ENCODE measurements at places on chromosomes 3 and 15.

- peak; percentile 71 for DNase-seq
Observed at GRCh38 chr3:70556056-70556455, 243.6 kb upstream of the MDFIC2 start.

- DNase-seq, result peak; percentile 27
Observed at GRCh38 chr3:138328341-138328740, 1.3 kb downstream of the NME9 start.

GRCh38 chr3:43260412-43260811, 25.9 kb upstream of the SNRK start:
- no peak for DNase-seq

- peak; percentile 87 for DNase-seq
Observed at GRCh38 chr3:132593947-132594323, 3.1 kb upstream of the ACKR4 start.

DNA sequence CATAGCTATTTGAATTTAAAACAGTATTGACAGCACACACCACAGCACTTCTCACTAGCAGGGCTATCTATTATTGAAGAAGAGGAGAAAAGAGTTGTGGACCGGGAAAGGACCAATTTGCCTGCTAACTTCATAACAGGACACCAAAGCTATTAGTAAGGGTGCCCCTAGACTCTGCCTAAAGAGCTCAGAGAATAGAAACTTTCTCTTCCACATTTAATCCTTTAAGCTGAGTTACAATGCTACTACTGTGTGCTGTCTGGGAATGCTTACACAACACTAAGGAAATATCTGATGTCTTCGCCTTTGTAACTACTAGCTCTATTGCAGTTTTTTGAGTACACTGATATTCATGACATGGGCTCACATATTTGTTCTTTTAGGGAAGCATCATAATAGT, 13.5 kb upstream of the AADAC start:
- DNase-seq, result no peak

- DNase-seq, result no peak
Observed at GRCh38 chr15:62528505-62528904, 363.4 kb upstream of the C2CD4B start.

DNA sequence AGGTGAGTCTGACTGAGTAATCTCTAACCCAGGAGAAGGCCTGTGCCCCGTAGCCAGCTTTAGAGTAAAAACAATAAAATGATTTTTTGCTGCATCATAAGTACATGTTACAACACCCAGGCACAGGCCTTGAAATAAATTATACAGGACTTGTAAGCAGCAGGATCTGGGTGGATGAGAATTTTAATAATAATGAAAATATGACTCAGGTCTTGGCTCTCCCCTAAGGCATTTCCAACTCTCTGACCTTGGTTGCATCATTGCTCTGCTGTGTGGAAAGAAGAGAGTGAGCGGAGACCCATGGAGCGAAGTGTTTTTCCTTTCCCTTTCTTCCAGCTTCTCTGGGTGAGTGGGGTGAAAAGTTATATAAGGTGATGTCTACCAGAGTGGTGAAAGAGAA, 44.6 kb downstream of the EOMES start:
- peak; percentile 93 for DNase-seq

DNA sequence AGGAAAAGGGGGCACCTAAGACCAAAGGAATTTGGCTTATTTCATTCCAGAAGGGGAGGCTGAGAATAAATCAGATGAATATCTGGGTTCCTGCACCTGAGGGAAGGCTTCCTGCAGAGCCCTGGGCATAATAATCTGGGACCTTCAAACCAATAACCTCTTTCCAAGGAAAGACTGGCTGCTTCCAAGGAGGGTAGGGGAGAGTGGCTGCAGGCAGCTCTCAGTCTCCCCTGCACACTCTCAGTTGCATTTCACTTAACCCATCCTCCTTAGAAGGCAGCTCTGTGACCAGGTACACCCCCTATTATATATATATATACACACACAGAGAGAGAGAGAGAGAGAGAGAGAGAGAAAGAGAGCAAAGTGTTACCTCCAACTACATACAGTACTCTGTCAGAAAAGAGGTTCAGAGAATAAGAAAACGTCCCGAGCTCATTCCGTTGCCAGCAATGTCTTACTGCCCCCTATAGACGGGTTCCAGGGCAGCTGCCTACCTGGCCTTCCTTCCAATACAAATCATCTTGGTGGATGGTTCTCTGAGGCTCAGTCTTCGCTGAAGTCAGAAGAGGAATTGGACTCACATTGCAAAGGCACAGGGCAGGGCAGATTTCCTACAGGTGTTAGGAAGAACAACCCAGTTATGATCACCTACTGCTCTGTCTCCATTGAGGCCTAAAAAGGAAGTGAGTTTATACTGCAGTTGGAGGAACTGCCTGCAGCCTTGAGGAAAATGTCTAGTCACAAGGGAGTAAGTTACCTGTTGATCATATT, 26.1 kb downstream of the CAPN3 start:
- peak; percentile 47 for DNase-seq

DNA sequence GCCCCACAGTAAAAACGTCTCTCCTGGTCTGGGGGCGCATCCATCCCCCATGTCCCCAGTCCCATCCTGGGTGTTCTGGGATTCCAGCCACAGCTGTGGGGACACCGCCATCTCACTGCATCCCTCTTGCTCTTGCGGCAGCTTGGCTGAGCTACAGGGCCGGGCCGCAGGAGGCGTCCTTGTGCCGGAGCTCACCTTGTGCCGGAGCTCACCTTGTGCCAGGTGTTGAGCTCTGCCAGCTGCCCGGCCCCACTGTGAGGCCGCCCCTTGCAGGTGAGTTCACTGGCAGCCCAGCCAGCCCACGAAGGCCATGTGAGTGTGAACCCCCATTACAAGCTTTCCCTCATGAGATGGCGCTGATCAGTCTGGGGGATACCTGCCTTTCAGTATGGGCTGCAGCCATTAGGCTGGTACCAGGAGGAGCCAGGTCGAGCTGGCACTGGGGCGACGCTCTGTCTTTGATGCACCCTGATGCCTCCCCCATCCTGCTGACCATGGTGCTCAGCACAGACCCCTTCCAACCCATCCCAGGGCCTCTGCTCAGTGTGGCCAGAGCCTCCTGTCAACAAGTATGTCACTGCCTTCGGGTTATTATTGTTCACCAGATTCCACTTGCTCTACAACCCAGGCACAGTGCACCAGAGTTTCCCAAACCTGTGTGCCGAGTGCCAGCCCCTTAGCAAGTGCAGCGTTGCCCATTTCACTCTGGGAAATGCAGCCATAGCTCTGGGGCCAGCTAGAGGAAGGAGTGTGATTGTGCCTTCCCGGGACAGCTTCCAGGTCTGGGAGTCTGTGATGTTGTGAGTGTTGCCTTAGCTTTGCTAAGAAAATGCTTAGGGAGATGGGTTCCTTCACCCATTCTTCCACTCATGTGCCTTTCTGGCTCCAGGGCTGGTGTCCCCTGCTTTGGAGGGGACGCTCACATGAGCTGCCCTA, 105.7 kb downstream of the APBA2 start:
- no peak for DNase-seq

DNA sequence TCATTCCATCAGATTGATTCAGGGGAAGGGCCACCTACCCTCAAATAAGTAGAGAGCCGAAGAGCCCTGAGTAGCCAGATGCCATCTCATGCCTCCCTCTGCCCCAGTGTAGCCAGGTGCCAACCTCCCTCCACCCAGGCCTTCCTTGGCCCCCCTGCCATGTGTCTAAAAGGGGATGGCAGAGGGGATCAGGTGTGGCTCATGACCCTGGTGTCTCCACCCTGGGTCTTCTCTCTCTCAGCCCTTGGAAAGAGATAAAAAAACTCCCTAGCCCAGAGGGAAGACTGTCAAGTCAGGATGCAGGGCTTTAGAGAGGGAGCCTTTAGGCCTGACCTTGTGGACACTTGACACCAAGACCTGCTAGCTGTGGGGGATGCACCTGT, 5.2 kb downstream of the GRM2 start:
- no peak for DNase-seq

- peak; percentile 65 for DNase-seq
Observed at GRCh38 chr3:41208507-41209220, 9.4 kb downstream of the CTNNB1 start.

GRCh38 chr3:78645628-78646310, 1122.0 kb downstream of the ROBO1 start:
- DNase-seq, result peak; percentile 68

DNA sequence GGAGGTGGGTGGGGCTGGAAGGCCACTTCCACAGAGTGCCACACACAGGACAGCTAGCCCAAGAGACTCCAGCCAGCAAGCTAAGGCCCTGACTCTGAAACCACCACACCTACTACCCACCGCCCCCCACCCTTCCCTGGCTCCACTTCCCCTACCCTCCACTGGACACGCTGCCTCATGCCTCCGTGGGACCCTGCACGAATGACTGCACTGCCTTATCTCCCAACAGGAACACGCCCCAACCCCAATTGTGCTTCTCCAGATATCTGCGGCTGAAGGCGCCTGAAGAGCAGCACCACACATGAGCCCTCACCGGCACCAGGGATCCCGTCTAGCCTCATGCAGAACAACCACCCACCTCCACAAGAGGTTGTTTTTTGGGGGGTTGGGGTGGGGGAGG, 2.7 kb downstream of the LINGO1 start:
- DNase-seq, result no peak

GRCh38 chr15:88448991-88449461, 18.2 kb downstream of the MRPL46 start:
- no peak for DNase-seq

- no peak for DNase-seq
Observed at GRCh38 chr3:101778385-101779046, 495 bp upstream of the NXPE3 start.

DNA sequence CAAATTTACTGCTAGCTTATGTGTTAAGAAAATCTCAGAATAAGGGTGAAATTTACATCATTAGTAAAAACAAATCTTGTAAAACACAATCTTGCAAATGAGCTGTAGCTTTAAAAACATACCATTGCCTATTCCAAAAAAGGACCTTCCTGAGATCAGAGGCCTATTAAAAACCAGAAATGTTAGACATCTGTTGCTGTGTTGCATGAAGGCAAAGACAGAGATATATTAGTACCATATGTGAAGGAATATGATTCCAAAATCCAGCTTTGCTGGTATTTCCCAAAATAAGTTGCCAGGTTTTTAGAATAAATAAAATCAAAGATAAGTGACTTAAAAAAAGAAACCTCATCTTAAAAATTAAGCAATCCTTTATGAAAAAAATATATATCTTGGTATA, 504.1 kb upstream of the CDIN1 start:
- DNase-seq, result peak; percentile 62

DNA sequence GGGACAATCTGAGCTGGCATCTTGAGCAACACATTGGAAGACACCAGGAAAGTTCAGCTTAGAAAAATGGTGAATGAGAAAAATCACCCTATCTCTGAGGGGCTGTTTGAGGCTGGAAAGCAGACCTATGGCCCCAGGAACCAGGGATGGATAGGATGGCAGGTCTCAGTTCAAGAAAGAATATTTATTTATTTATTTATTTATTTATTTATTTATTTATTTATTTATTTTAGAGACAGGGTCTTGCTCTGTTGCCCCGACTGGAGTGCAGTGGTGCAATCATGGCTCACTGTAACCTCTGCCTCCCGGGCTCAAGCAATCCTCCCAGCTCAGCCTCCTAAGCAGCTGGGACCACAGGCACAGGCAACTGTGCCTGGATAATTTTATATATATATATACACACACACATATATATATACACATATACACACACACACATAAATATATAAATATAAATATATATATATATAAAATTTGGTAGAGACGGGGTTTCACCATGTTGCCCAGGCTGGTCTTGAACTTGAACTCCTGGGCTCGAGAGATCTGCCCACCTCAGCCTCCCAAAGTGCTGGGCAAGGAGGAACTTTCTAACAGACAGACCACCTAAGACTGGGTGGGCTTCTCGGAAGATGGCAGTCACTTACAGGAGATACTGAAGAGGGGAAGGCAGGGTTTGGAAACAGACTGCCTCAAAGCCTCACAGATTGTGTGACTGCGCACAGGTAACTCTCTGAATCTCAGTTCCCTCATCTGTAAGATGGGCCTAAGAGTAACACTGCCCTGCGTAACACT, 29.7 kb downstream of the CCDC13 start:
- no peak for DNase-seq

GRCh38 chr3:115397433-115397832, 225.9 kb upstream of the GAP43 start:
- peak; percentile 38 for DNase-seq

GRCh38 chr3:30518181-30518864, 88.1 kb upstream of the TGFBR2 start:
- peak; percentile 22 for DNase-seq

GRCh38 chr3:3618623-3619022, 180.6 kb upstream of the LRRN1 start:
- DNase-seq, result no peak

GRCh38 chr3:52752045-52752660, 18.6 kb downstream of the NEK4 start:
- no peak for DNase-seq

DNA sequence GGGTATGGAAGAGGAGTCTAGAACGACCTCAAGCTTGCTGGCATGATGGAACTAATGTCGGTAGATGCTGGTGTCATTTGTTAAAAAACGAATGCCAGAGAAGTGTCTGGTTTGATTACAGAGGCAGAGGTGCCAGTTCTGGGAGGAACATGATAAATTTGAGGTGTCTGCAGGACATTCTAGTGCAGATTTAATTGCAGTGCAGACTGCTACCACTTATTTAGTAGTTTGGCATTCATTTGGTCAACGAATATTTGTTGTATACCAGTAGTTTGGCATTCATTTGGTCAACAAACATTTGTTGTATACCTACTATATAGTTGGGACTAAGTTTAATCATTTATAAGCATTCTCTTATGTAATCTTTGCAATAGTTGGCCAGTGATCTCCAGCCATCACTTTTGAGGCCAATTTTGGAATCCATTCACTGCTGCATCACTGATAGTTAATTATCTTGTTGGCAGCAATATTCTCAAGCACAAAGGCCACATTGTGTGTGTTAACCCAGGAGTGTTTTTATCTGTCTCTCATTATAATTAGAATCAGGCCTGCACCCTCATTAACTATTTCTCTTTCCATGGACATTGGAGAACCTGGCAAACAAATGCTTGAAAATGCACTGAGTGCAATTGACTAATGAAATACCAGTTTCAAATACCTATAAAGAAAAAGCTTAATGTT, 19.5 kb upstream of the TGFBR2 start:
- no peak for DNase-seq

DNA sequence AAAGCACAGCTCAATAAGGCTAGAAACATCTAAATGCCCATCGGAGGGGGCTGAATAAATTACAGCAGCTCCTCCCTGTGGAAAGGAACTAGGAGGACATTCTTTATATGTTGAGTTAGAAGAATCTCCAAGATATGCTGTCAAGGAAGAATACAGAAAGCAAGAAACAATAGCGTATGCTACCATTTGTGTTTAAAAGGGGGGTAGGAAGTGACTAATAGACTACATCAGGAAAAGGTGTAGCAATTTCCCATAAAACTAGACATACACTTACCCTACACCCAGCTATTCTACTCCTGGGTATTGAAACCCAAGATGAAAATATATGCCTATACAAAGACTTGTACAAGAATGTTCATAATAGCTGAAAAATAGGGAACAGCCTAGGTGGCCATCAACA, 21.6 kb downstream of the SEC61A1 start:
- no peak for DNase-seq

- DNase-seq, result peak; percentile 10
Observed at GRCh38 chr3:119930286-119930685, 148.4 kb downstream of the NR1I2 start.
